ENCODE measurements at places on chromosomes 1 and 21.

DNA sequence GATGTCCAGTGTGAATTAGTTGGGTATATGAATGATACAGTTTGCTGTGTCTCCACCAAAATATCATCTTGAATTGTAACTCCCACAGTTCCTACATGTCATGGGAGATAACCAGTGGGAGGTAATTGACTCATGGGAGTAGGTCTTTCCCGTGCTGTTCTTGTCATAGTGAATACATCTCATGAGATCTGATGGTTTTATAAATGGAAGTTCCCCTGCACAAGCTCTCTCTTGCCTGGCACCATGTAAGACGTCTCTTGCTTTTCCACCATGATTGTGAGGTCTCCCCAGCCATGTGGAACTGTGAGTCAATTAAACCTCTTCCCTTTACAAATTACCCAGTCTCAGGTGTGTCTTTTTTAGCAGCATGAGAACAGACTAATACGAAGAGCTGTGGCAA is 223.0 kb downstream of the AJAP1 start:
- no peak for DNase-seq

DNA sequence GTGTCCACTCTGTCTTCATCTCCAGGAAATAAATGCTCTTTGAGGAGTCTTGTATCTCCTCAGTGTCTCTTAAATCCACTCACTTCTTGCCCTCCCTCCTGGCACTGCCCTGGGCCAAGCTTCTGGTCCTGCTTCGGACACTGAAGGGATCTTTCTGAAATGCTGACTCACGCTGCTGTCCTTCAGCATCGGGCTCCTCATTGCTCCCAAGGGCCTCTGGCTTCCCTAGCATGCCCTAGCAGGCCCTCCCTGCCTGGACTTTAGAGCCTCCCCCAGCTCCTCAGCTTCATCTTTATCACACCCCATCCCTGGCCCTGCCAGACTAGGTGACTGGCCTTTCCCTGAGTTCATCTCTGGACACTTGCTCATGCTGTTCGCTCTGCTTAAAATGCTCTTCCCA is 96.6 kb downstream of the FOXD2 start:
- DNase-seq: no peak

GRCh38 chr1:178341261-178341956 is 155.4 kb downstream of the CLEC20A start:
- DNase-seq: peak; percentile 90

GRCh38 chr1:67307251-67308060 is at the start of gene IL12RB2:
IL12RB2 (plus strand) TSS chr1:67307873; CDS start chr1:67320369, 12,496 bp downstream.
- no peak for DNase-seq

DNA sequence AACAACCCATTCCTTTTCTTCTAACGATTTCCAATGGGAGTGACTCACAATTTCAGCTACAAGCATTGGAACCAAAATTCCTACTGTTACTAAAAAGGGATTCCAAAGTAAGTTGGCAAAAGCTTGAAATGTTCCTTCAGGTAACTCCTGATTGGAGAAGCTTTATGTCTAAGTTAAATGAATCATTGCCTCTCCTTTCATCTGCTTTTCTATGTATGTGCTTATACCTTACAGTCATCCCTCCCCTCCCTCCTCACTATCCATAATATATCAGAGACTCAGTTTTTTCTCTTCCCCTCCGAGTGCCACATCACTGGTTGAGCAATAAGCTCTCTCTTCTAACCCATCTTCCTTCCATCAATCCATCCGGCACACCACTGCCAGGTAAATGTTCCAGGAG is 86.8 kb downstream of the TIAM1 start:
- DNase-seq: no peak

GRCh38 chr1:212413902-212414327 is 771 bp downstream of the PACC1 start:
- DNase-seq: no peak

DNA sequence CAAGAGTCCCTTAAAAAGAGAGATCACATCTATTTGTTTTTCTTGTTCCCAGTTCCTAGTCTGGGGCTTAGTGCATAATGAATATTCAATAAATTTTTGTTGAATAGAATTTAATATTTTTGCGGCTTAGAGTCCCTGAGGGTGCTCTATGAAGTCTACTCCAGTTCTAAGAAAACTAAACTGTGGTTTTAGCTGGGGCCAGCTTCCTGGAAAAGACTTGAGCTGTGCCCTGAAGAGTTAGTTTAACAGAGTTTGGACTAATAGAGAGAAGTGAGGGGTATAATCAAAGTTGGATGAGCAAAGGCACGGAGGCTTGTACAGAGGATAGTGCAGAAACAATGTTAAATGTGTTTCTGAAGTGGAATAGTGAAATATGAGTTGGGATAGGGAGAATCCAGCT is 168.9 kb downstream of the FASLG start:
- DNase-seq: no peak

Data from fibroblast of skin of right quadriceps (primary cell).